ENCODE measurements at places on chromosomes 7 and 10. TPM values are rescaled to one million over a fixed set of nuclear protein-coding genes. Genes with fewer than 3 reads are reported as not detected.
A peak's percentile ranks its signal among the peaks of the same experiment; 100 is the strongest.

DNA sequence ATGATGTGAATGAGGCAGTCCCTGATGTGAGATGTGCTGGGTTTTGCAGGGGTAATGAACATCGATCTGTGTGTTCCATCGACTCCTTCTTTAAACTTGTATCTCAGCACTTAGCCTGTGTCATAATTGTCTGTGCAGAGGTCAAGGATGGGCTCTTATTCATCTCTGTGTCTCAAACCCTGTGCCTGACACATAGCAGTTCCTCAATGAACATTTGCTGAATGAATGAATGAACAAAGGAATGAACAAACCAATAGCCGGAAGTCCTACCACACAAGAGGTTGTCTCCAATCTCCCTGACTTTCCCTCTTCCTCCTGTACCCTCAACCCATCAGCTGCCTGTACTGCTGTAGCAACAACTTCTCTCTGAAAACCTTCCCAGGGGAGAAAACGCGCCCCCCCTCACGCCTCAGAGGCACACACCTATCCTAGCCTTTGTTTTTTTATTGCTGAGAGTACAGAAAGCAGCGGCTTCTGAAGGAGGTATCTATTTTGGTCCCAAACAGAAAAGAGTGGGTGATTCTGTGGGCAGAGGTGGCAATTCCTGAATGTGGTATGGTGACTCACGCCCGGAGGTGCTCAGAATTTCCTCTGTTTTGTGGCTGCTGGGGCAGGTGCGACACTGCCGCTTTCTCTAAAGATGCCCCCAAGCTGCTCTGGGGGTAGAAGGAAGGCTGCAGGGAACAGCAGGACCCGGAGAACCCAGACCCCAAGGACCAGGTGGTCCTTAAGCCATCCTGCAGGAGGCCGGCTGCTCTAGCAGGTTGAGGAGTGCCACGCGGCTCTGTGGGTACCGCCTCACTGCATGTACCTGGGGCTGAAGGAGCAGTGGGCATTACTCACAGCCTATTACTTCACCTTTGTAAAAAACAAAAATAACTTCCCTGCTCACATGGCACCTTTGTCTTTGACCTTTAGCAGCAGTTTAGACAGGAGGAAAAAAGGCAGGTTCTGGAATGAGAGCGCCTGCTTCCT is 9.6 kb downstream of the IL2RA start:
- no peaks in the 10 kb centered on the region for H3K36me3 ChIP-seq
- H3K4me3 ChIP-seq = no peak overlapping the region
- no peaks in the 10 kb centered on the region for H3K27me3 ChIP-seq
- H3K4me1 ChIP-seq = peaks cover 37% of the 10 kb centered on the region
- peak overlapping the region; percentile 23 for H3K27ac ChIP-seq

- no peak for DNase-seq
- no peaks in the 10 kb centered on the region for H3K4me1 ChIP-seq
- H3K4me3 ChIP-seq = no peak overlapping the region
- H3K27ac ChIP-seq = no peak overlapping the region
- no peaks in the 10 kb centered on the region for H3K27me3 ChIP-seq
Observed at GRCh38 chr10:76071653-76072365, 640.4 kb downstream of the LRMDA start.

DNA sequence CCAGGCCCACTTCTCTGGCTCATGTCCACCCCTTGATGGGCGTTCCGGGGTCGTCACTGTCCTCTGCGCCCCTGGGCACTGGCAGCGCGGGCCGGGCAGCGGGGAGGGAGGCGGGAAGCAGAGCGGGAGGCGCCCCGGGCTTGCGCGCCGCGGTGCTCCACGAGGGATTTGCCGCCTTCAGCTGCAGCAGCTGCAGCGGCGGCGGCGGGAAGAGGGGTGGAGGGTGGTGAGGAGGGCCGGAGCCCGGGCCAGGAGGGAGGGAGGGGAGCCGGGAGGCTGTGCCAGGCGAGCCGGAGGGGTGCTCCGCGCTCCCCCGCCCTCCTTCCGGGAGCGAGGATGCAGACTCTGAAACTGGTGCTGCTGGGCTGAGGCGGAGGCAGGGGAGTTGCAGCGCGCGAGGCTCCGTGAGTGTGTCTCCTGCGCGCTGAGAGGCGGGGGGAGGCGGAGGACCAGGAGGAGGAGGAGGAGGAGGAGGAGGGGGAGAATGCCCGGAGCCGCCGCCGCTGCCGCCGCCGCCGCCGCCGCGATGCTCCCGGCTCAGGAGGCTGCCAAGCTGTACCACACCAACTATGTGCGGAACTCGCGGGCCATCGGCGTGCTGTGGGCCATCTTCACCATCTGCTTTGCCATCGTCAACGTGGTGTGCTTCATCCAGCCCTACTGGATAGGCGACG is at the start of gene LHFPL3:
LHFPL3 (plus strand) TSS at position 308 of the 674 bp plus-strand sequence.
- H3K36me3 ChIP-seq = no peaks in the 10 kb centered on the region
- H3K27ac ChIP-seq = no peak within 1 kb of the TSS
- H3K4me1 ChIP-seq = peaks cover 19% of the 10 kb centered on the region

- H3K27me3 ChIP-seq = no peaks in the 10 kb centered on the region
- peak overlapping the region; percentile 75 for H3K4me3 ChIP-seq
- no peaks in the 10 kb centered on the region for H3K36me3 ChIP-seq
- peak overlapping the region; percentile 65 for H3K27ac ChIP-seq
- H3K4me1 ChIP-seq = peaks cover 18% of the 10 kb centered on the region
Observed at GRCh38 chr7:99579281-99579955, 18.6 kb upstream of the TMEM225B start.

- no peak for DNase-seq
- no peaks in the 10 kb centered on the region for H3K36me3 ChIP-seq
- H3K27ac ChIP-seq = no peak overlapping the region
Observed at GRCh38 chr7:86706406-86706805, 62.7 kb downstream of the GRM3 start.

The TUBAL3 gene
- total RNA-seq = not detected

- no peaks in the 10 kb centered on the region for H3K36me3 ChIP-seq
- DNase-seq = no peak
- no peak overlapping the region for H3K4me3 ChIP-seq
- no peaks in the 10 kb centered on the region for H3K27me3 ChIP-seq
- H3K4me1 ChIP-seq = peaks cover 56% of the 10 kb centered on the region
Observed at GRCh38 chr7:73896454-73896853, 35.5 kb downstream of the TMEM270 start.

- DNase-seq = no peak
- no peaks in the 10 kb centered on the region for H3K36me3 ChIP-seq
- no peaks in the 10 kb centered on the region for H3K27me3 ChIP-seq
Observed at GRCh38 chr7:39515534-39516228, 50.5 kb upstream of the YAE1 start.

GRCh38 chr10:62528441-62528840 is 154.3 kb downstream of the ZNF365 start:
- H3K27ac ChIP-seq = no peak overlapping the region
- H3K4me3 ChIP-seq = no peak overlapping the region
- H3K4me1 ChIP-seq = no peaks in the 10 kb centered on the region
- DNase-seq = no peak
- H3K36me3 ChIP-seq = no peaks in the 10 kb centered on the region

- H3K27ac ChIP-seq = peak overlapping the region; percentile 20
- no peaks in the 10 kb centered on the region for H3K27me3 ChIP-seq
- H3K4me3 ChIP-seq = no peak overlapping the region
- no peaks in the 10 kb centered on the region for H3K4me1 ChIP-seq
- peaks cover 30% of the 10 kb centered on the region for H3K36me3 ChIP-seq
- peak; percentile 91 for DNase-seq
Observed at GRCh38 chr10:95864906-95865813, 42.6 kb upstream of the CC2D2B start.
